ENCODE measurements at places on chromosomes 13 and 19. TPM values are rescaled to one million over a fixed set of nuclear protein-coding genes. Genes with fewer than 3 reads are reported as not detected.

The GNG14 gene
- not detected for total RNA-seq

The OR7A5 gene
- total RNA-seq: not detected

DNA sequence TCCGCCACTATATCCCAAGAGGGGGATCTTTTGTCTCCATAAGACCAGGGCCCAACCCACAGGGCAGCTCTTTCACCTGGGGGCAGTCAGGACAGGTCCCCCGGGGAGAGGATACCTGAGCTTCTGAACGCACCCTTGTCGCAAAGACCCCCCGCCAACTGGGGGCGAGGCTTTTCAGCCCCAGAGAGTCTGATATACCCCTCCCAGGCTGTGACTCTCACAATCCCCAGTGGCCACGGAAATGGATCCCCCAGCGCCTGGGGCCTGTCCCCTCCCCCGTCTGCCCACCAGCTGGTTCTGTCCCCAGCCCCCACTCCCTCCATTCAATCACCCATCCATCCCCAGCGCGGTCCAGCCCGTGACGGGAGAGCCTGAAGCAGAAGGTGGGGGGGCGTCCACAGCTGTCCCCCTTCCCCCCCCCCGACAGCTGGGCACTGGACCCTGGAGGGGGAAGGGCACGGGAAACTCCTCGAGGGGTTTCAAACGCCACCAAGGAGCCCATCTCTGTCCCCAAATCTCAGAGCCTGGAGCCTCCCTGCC, 823 bp downstream of the DOCK6 start:
- no peak for DNase-seq

DNA sequence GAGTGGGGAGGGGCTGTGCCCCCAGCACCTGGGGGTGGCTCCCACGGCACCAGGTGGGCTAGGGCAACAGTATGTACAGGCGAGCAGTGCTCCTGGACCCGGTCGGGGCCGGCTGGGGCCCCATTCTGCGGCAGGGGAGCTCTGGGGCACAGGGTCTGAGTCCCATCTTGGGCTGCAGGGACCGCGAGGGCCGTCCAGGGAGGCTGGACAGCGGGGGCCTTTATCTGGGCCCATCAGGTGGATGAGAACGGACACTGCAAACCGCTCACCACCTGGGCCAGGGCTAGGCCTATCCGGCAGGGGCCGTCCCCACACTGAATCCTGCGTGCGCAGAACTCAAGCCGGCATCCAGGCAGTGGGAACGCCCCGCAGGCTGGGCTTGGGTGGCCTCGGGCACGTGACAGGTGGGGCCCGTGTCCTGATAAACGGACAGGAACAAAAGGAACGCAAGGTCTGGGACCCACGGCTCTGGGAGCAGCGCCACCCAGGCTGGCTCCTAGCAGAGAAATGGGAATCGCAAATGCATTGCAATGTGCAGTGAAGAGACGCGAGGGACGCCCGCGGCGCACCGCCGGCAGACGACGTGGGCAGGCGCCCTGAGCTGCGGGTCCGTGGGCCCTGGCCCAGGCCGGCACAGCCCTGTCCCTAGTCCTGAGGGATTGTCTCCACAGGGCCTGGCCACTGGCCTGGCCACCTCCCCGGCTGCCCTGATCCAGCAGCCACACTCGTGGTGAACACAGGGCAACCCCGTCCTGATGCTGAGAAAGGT, 29.7 kb downstream of the BTBD2 start:
- DNase-seq: no peak

GRCh38 chr13:81609335-81609734, 1268.4 kb upstream of the SPRY2 start:
- no peak for DNase-seq

DNA sequence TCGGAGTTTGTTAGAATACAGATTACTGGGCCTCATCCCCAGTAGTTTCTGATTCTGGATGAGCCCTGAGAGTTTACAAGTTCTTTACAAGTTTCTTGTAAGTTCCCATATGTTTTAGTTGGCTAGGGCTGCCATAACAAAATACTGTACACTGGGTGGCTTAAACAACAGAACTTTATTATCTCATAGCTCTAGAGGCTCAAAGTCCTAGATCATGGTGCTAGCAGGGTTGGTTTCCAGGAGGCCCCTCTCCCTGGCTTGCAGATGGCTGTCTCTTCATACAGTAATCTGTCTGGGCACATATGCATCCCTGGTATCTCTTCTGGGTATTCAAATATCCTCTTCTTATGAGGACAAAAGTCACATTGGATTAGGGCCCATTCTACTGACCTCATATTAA, 167.2 kb downstream of the KLF5 start:
- no peak for DNase-seq

GRCh38 chr13:18212873-18213272, 968.8 kb downstream of the TUBA3C start:
- no peak for DNase-seq

DNA sequence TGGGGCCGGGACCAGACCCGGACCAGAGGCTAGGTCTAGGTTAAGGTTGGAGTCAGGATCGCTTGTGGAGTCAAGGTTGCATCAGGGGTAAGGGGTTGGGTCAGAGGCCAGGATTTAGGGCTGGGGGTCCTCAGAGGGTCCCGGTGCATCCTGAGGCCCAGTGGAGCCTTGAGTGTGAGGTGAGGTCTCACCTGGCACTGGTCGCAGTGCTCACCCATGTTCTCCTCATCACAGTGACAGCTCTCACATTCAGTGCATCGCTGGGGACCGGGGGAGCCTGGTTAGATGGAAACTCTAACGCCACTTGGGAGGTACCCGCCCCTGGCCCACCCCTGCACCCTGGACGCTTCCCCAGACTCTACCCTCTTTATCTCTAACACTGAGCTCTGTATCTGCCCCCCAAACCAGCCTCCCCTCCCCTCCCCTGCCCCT, 3.1 kb downstream of the HRC start:
- no peak for DNase-seq

GRCh38 chr19:35975608-35976214, 19.3 kb upstream of the SDHAF1 start:
- peak; percentile 31 for DNase-seq

DNA sequence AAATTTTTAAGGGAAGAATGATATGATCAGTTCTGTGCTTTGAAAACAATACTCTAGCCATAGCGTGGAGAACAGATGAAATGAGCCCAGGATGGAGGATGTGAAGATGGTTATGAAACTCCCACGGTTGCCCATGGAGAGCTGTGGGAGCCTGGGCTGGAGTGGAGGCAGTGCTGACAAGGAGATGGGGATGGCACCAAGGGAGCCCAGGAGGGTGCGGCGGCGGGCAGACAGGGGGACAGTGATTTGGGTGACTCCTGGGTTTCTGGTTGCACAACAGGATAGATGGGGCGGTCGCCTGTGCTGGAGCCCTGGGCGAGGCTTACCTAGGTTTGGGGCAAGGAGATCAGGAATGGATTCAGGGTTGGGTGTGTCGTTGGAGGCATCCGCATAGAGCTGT, 15.9 kb downstream of the ARHGEF7 start:
- no peak for DNase-seq

- no peak for DNase-seq
Observed at GRCh38 chr19:54023191-54023590, 31.8 kb downstream of the CACNG6 start.

- DNase-seq: peak; percentile 34
Observed at GRCh38 chr13:52845334-52845761, 3.1 kb downstream of the PCDH8 start.

DNA sequence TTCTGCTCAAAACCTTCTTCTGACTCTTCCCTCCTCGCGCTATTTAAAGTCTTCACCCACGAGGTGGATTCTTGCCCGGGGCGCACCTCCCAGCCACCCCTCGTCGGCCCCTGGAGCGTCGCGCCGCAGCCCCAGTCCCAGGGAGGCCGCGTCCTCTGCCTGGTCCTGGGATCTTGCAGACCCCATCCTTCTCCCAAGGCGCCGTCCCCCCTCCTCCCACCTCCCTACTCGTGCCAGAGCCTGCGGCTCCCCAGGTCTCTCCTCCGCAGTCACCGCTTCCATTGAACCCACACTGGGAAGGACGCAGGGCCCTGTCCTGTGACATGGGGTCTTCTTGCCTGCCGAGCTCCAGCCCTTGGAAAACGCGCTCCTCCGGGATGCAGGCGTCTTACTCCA, 486 bp downstream of the ZNF808 start:
- no peak for DNase-seq

- DNase-seq: no peak
Observed at GRCh38 chr13:67806796-67807195, 576.7 kb upstream of the PCDH9 start.

GRCh38 chr13:44084146-44084545, 204.4 kb downstream of the LACC1 start:
- no peak for DNase-seq

DNA sequence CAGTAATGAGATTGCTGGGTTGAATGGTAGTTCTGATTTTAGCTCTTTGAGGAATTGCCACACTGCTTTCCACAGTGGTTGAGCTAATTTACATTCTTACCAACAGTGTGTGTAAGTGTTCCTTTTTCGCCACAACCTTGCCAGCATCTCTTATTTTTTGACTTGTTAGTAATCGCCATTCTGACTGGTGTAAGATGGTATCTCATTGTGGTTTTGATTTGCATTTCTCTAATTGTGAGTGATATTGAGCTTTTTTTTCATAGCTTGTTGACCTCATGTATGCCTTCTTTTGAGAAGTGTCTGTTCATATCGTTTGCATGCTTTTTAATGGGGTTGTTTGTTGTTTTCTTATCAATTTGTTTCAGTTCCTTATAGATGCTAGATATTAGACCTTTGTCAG, 245.0 kb downstream of the MTUS2 start:
- no peak for DNase-seq

DNA sequence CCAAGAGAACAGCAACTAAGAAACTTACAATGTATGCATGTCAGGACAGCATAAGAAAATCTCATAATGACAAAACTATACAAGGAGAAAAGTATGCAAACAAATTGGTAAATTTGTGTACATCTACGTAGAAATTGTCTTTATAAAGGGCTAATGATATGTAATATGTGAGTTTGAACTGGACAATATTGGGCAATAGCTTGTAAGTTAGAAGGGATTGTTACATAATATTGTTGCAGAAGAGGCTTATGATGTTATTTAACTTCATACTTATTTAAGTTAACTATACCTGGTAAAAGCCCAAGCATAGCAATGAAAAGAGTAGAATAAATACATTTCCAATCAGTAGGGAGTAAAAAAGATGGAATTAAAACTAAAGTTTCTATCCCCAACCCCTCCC, 134.0 kb downstream of the MAB21L1 start:
- DNase-seq: no peak

GRCh38 chr19:20367811-20368294, 197.7 kb downstream of the ZNF737 start:
- DNase-seq: peak; percentile 16

The NXNL1 gene
- total RNA-seq: not detected
